ENCODE measurements at places on chromosomes 2 and 18.

- no peak for DNase-seq
These were observed 120.5 kb upstream of the COPS8 start for GRCh38 chr2:236965021-236965840.

DNA sequence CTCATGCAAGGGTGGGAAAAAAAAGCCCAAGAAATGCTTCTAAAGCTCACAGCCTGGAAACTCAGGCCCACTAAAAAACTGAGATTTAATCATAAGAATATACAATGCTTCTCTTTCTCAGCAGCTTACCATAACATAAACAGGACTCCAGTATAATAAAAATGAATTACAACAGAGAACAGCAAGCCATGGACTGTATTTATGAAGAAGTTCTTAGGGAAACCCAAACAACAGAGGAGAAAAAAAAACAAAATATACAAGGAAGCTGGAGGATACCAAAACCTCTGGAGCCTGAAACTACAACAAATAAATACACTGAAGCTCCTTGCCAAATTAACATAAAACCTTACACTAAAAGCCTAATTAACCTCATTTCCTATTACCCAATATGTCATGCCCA is 187.8 kb downstream of the RDH14 start:
- no peak for DNase-seq

DNA sequence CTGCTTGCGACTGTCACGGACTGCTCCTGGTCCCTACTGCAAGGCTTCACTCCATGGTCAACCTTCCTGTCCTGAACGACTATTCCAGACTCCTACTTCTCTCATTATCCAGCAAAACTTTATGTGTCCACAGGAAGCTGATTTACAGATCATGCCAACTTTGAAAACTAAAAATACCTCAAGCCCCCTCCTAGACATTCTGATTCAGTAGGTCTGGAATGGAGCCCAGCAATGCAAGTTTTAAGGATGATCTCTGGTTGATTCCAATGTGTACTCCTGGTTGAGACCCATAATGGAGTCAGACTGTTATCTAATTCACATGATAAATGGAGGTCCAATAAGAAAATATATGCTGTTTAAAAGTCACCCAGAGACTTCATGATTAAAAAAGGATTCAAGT is 13.1 kb upstream of the LRATD1 start:
- DNase-seq: no peak

DNA sequence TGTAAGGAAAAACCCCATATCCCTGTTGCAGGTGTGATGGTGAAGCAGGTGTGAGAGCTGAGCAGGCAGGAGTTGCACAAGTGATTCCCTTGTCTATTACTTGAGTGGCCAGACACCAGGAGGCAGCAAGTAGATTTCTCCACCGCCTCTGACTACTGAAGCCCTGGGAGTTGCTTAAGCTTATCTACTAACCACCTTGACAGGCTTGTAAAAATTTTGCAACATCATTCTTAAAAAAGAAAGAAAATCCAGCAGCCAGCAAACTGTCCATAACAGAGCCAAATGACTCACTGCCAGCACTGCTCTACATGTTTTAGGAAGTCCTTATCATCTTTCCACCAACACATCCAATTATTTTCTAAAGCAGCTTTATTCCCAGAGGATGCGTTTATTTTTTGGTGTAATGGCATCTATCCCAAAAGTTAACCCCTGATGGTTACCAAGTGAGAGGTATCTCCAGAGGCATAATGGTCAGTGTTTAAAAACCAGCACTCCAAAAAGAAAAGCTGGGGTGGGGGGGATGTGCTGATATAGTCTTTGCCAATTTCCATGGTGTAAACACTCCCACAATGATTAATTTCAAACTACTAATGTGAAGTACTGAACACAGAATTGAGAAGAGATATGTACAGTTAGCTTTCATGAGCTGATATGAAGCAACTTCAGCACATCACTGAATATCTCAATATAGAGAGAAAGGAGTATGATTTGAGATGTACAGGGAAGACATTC is 16.3 kb upstream of the GPR39 start:
- no peak for DNase-seq

- DNase-seq: no peak
These were observed 98.6 kb upstream of the KLF7 start for GRCh38 chr2:207264310-207264709.

Data from stimulated activated CD8-positive, alpha-beta memory T cell treated with anti-CD3 and anti-CD28 coated beads, Interleukin-4, amount 100 ng/mL, for 1 hour (primary cell).